Right ventricle myocardium superior (tissue), 1 donor: ENCODE measurements at places on chromosomes 2 and 18. TPM values are rescaled to one million over a fixed set of nuclear protein-coding genes. Genes with fewer than 3 reads are reported as not detected.

- peak; percentile 68 for DNase-seq
Measured at GRCh38 chr2:174013315-174013751, 48.2 kb upstream of the SP3 start.

DNA sequence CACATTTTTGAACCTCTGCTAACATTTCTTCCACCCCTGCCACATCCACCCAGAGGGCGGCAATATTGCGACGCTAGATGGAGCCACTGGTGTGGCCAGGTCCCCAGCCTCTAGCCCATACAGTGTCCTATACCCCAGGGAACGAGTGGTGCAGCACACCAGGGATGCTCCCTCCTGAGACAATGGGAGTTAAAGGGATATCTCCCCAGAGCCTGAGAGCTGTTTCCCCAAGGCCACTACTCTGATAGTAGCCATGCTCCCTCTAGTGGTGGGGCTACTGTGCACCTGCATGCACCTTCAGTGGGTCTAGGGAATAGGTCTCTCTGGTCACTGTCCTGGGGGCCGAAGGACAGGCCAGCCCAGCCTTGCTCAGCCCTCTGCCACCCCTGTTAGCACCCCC, 336.4 kb upstream of the FSHR start:
- peak; percentile 31 for DNase-seq

DNA sequence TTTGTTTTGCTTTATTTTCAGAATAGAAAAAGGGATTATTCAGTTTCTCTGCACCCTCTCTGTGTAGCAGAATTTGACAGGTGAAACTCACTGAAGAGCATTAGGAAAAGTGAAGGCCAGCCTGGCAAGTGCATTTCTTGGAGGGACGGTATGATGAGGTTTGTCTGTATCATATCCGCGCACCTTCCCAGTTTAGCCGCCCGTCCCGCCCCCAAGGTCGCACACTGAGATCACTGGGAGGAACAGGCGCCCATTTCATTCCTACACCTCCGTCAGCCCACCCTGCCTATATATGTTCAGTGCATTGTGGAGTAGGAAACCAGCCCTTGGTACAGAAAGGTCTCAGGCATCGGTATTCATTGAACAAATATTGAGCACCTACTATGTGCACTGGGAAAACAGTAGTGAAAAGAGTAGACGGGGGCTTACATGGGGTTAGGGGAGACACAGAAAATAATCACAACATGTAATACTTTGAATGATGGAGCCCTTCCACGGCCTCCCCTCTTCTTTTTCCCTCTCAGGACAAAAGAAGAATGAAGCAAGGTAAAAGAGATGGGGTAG, 678 bp upstream of the FECH start:
- no peak for DNase-seq

DNA sequence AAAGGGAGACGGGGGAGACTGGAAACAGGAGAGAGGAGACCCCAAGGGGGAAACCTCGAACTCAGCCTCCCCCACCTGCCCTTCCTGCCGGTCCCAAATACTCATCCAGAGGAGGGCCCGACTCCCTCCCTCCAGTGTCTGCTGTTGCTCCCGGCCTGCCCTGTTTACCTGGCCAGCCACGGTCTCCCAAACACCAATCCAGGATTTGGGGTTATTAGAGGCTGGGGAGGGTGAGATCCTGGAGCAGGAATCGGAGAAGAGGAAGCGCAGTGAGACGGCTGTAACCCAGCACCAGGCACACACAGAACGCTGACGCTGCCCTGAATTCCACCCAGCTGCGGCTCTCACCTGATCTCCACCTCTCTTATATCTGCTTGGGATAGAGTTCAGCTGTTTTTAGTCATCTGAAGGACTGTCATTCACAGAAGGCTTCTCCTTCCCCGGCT, 213.0 kb downstream of the TNS1 start:
- peak; percentile 42 for DNase-seq

UGT1A3 gene
- total RNA-seq = not detected

DNA sequence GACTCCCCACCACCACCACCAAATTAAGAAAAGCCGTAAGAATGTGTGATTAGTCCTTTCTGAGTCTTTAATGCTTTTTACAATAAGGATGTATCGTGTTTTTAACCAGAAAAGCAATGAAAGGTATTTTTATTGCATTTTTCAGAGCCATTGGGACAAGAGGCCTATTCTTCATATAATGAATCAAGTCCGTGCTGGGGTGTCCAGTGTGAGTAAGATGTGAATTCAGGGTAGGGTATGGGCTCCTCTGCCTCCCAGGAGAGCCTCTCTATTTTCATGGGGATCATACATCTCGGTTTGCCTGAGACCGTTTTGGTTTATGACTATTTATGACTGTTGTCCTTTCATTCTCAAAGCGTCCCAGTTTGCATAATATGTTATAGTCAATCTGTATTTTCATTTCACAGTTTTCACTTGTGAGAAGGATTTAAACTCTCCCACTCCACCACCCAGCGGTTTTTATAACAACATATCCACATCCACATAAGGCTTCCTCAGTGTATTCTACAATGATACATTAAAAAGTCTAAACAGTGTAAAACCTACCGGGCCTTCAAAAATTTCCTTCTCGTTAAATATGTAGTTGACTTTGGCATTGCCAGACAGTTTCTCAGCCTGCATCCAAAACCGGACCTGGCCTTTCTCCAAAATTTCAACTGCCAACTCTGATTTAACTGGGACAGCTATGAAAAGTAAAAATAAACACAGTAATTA, 80.8 kb upstream of the LPIN2 start:
- no peak for DNase-seq

GRCh38 chr2:61178603-61179545, 16.9 kb downstream of the C2orf74 start:
- peak; percentile 47 for DNase-seq

DNA sequence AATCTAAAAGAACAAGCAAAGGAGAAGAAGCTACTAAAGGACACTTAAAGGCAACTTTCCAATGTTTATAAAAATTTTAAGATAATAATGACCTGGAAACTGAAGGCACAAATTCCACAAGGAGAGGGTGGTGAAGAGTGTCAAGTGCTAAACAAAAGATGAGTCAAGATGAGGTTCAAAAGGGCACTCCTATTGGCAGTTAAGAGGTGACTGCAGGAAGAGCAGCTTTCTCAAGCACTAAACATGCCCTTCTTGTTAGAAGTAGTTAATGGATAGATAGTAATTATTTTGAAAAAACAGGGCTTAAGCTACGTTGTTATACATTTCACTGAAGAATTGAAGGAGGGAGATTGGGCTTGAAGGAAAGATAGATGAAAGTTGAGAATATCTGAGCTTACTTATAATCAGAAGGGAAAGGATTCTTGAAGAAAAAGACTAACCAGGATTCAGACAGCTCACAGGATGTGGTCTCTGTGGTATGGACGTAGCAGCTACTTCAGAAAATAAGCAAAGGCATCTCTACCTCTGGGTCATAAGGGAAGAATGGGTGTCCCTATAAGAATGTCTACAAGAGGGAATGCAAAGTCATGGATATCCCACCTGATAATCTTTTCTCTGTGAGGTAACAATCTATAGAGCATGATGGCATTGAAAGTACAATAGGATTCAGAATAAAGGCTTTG, 454.7 kb upstream of the SLC39A10 start:
- no peak for DNase-seq

GRCh38 chr2:120715941-120716340, 19.7 kb upstream of the GLI2 start:
- no peak for DNase-seq

MYO7B gene
- total RNA-seq = 0.32 TPM

DNA sequence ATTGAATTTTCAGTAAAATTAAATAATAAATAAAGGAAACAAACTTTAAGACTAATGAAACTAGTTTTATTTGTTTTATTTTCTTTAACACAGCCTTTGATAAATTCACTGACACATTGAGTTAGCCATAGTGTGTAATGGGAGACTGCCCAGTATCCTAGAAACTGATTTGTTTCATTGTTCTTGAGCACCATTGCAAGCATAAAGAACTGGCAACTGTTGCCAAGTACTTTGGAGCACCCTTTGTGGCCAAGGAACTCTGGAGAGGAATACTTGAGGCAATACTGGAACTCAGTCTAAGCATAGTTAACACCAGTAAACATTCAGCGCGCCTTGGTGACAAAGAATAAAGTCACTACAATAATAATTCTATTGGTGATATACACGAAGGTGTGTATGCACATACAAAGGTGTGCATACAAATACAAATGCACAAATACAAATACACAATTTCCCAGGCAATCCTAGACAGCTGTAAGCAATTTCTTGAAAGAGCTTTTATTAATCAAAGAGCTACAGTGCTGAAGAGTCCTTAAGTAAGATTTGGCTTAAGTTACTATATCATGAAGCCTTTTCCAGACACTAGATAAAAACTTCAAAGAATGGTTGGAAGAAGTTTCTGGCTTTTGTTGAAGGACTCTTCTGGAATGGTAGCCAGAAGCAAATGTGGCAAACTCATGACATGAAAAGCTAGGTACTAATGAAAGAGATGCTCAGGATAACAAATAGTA, 1371.2 kb downstream of the LRP1B start:
- no peak for DNase-seq

GRCh38 chr2:182818925-182819324, 47.5 kb downstream of the FRZB start:
- DNase-seq = no peak

DNA sequence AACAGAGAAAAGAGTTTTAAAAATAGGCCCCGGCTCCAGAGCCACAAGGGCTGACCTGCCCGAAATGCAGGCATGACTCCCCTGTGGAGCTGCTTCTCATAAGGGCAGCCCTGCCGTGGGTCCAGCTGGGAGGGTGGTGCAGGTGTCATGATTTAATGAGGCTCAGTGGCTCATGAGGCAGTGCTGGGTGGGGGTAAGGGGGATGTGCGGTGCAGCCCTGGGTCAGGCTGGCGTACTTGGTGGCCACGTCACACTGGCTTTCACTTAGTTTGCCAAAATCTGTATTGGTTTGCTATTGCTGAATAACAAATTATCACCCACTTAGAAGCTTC, 33.6 kb downstream of the HJURP start:
- DNase-seq = no peak

DNA sequence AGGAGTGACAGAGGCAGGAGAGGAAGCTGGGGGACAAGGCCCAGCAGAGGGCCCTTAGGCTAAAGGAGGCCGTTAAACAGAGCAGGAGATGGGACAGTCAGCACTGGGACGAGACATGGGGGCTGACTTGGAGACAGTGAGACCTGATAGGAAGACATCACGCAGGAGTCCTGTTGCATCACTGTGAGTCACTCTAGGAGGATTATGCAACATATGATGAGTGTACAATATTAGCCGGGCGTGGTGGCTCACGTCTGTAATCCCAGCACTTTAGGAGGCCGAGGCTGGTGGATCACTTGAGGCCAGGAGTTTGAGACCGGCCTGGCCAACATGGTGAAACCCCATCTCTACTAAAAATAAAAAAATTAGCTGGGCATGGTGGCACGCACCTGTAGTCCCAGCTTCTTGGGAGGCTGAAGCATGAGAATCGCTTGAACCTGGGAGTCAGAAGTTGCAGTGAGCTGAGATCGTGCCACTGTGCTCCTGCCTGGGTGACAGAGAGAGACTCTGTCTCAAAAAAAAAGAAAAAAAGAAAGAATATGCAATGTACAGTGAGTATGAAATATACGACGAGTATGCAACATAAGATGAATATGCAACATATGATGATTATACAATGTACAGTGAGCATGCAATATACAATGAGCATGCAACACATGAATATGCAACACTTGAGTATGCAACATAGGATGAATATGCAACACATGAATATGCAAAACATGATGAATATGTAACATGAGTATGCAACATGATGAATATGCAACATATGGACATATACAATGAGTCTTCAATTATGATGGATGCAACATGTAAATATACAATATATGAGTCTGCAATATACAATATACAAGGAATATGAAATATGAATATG, 83.3 kb upstream of the ID2 start:
- no peak for DNase-seq

DNA sequence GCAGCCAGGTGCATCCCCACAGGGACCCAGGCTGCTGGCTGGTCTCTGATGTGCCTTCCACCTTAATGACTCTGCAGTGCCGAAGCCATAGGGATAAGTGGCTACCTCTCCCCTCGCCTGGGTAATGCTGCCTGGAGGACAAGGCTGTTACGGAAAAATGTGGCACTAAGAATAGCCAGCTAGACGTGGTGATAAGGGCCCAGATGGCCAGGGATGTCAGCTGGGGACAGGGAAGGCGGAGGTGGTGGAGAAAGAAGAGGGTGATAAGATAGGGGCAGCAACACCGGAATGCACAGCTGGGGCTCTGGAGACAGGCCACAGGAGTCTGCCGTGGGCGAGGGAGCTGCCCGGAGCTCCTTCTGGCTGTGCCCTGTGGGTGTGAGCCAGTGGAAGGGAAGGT, 170.6 kb downstream of the FHOD3 start:
- DNase-seq = peak; percentile 74

GRCh38 chr2:98554116-98554861, 54.0 kb downstream of the COA5 start:
- DNase-seq = no peak

PDE1A gene
- total RNA-seq = 11.4 TPM

DNA sequence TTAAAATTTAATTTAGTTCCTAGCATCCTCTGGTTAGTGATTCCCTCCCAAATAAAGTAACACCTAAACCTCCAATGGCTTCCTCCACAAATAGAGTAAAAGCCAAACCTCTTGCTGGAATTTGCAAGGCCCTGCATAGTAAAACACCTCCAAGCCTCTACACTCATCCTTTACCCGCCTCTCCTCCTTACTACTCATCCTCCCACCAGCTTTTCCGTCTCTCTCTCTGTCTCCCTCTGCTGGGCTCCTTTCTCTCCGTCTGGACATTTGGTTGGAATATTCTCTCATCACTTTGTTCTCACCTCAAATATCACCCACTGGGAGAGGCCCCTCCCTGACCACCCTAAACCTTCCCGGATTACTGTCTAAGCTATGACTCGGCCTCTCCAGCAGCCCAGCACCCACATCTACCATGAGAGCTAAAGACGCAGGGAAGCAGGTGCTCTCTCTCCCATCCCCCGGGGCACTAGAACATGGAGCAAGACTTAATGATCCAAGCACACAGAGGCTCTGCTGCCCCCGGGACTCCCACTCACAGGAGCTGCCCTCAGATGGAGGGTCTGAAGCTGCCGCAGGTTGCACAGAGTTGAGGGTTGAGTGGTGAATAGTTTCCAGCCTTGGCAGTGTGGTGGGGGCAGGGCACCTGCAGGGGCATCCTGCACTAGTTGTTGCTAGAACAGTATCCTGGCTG, 167.2 kb downstream of the FBXO15 start:
- DNase-seq = no peak

IL1RL2 gene
- total RNA-seq = not detected

DNA sequence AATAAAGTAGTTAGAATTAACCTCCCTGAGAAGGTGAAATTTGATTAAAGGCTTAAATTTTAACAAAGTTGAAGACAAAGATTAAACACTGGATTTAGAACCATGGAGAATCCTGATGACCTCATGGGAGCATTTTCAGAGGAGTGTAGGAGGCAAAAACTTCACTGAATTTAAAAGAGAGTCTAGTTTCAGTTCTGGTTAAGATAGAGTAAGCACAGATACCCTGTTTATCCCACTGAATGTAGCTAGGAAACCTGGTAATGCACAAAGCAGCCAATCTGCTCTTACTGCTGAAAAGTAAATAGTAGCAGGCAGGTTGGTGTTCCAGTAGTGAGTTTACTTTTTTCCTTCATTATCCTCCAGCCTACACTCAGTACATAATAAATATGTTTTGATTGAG, 654.9 kb upstream of the SYT4 start:
- DNase-seq = no peak

ABCG8 gene
- 0.11 TPM for total RNA-seq
